ENCODE measurements at places on chromosomes 7 and 10.
A peak's percentile ranks its signal among the peaks of the same experiment; 100 is the strongest.

DNA sequence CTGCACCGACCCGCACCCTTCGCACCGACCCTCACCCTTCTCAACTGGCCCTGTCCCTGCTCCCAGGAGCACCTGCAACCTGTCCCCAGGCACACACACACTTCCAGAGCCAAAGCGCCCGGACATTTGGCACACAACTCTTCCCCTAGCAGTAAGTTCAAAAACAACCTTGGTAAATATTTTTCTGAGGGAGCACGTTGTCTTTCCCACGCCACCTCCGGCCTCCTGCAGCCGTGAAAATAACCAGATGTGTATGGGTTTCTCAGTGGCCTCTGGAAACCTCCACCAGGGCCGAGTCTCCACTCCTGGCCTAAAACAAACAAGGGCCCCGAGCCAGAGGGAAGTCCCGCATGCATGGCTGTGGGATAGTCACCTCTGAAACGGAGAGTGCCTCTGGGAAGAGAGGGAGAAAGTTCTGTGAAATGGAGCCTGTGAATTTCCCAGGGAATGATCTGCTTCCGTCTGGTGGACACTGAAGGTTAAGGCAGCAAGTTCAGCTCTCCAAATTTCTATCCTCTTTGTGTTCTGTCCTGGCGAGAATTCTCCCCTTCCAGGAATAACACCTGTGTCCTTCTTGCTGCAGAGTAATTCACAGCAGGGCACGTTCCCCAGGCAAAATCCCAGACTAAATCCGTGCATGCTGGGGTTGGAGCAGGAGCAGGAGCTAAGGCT lies 15.8 kb downstream of the PODXL start:
- no peak for DNase-seq

DNA sequence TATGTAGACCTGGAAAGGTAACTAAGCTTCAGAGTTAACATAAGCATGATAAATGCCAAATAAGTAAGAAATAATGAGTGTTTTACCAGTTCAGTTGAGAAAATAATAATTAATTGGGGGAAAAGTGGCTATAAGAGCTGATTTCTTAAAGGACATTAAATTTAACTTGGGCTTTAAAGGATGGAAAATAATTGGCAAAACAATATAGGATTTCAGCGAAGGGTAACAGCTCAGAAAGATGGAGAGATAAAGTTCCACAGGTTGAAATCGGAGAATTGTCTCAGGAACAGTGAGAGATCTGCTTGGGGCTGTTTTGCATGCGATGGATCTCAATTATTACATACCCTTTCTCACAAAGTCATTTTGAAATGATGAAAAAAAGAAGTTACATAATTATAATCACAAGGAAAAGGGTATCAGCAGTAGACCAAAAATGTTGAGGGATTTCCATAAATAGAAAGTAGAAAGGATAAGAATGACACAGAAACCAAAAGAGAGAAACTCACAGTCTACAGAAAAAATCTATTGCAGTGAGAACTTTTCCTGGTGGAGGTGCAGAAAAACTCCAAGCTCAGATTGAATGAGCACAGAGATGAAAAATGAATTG lies 40.1 kb upstream of the ITGB8 start:
- DNase-seq, result no peak

GRCh38 chr10:116691635-116692034 lies 50.7 kb downstream of the HSPA12A start:
- no peak for DNase-seq

DNA sequence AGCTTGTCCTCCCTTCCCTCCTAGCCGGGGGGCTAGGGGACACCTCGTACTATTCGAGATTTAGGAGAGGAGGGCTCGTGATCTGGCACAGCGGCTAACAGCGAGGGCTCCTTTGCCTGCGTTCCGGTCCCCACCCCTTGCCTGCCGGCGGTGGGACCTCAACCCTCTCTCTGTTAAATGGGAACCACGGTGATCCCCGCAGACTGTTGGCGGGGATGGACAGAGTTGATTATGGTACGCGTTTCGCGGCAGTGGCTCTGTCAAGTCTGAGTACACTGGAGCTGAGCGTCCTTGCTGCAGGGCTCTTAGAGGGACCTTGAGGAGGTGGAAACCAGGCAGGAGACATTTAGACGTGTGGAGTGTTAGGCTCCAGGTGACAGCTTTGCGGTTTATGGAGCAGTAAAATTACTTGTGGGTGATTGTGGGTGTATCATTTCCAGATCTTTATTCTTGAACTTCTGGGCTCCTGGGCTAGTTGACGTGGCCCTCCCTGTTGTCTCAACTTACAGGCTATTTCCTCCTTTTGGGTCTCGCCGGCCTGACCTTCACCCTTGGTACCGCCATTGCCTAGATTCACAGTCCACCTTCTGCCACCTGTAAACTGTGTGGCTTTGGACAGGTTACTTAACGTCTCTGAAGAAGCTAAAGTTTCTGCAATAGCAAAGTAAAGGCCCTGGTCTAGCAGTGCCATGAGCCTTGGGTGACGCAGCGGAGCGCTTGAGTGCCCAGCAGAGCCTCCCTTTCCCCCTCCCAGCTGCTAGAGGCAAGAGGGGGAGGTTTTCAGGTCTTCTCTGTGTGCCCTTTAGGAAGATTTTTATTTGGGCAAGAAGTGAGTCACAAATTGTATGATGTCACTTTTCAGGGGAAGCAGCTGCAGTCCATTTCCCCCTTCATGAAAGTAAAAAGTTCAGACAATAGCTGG lies 739 bp downstream of the CASP7 start:
- DNase-seq, result peak; percentile 84

All from RKO (cell line).